Placental epithelial cell (primary cell): ENCODE measurements at places on chromosomes 6 and 20. TPM values are rescaled to one million over a fixed set of nuclear protein-coding genes. Genes with fewer than 3 reads are reported as not detected.

NHLRC1 gene
- 3.1 and 3.9 TPM in 2 replicates for total RNA-seq

PI3 gene
- not detected in 2 replicates for total RNA-seq

NPEPL1 gene
- 16.1 and 20.8 TPM in 2 replicates for total RNA-seq

TSPO2 gene
- not detected in 2 replicates for total RNA-seq
